HEK293T (cell line): ENCODE measurements at places on chromosomes 3 and 15.

- no peak for DNase-seq
Measured at GRCh38 chr15:79364571-79365240, 53.8 kb downstream of the TMED3 start.

- DNase-seq: no peak
Measured at GRCh38 chr3:108234387-108234957, 12.2 kb upstream of the IFT57 start.

DNA sequence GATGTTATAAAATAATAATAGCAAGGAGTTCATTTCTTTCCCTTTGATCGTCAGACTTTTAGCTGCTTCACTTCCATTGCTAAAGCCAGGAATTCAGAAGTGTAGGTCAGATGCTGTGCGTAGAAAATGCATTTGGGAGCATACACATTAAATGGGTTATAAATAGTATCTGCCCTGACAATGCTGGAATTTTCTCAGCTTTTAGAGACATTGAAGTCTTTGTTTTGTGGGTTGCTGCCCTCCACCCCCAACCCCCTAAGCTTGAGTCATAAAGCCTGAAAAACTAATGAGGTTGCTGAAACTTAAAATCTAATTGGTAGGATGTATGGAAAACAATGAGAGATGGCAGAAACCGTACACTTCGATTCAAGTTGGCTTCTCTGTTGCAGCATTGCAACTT, 81.9 kb downstream of the MITF start:
- no peak for DNase-seq

DNA sequence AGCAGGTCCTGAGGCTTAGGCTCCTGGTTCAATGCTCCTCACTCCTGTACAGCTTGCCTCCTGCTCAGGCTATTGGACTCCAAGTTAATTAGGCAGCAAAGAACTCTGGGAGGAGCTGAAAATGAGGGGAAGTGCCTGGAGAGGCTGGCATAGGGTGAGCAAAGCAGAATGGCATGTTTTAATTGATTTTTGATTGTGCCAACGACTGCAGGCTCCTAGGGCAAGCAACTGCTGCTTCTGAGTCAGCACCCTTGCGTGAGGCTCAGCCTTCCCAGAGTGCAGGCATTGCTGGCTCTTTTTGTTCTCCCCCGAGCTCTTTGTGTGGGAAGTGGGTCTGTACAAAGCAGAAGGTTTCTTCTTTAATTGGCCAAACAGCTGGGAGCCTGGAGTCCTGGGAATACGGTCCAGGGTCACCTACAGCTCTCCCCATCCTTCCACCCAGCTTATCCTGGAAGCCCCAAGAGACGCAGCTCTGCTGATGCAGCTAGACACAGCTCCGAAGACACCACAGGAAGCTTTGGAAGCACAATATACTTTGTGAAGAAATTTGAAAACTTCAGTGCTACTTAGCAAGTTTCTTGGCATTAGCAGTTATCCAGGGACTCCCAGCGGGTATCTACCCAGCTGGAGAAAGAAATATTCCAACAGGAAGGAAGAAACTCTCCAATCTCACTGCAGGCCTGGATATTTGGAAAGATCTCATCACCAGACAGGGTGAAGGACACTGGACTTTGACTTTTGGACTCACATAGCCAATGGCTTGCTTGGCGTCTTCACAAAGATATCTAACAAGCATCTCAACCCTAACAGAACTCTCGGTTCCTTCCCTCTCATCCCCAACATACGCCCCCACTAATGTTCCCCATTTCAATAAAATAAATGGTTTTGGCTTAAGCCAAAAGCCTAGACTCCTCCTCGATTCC, 76.8 kb downstream of the BDH1 start:
- DNase-seq: no peak

DNA sequence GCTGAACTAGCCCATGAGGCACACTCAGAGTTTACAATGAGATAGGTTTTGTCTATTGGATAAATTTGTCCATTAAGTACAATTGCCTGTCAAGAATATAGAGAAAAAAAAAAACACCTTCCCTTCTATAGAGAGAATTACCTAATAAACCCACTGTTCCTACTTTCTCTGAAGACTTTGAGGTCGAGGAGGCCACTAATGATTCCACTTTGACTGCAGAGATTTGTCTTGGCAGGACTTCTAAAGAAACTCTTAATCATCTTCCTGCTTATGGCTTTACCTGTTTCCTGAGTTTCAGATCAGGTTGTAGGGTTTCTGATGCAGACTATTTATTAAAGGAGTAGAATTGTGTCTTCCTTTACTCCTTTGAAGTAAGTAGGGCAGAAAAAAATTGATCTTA, 342.4 kb upstream of the KCNMB2 start:
- no peak for DNase-seq

- DNase-seq: no peak
Measured at GRCh38 chr3:174061731-174062130, 664.2 kb downstream of the NLGN1 start.

GRCh38 chr15:31262901-31263671, 63.5 kb upstream of the KLF13 start:
- no peak for DNase-seq

GRCh38 chr3:14397940-14398796, 4.2 kb upstream of the SLC6A6 start:
- DNase-seq: no peak

DNA sequence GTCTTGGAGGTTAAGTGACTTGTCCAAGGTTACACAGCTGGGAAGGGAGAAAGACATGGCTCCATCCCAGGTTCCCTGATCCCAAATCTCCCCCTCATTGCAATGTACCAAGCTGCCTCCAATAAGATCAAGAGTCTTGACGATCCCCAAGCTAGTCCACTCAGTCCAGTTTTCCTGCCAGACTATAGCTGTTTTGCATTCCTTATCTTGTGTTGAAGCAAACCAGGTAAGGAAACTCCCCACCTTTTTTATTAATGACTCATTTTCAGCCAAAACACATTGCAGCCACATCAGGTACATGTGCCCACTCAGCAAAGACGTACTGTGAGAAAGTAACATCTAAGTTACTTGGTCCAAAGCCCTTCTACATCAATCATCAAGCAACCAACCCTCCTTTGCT, 41.9 kb downstream of the LIPC start:
- no peak for DNase-seq
